Type B pancreatic cell (in vitro differentiated cells): ENCODE measurements at places on chromosomes 12 and 14.

DNA sequence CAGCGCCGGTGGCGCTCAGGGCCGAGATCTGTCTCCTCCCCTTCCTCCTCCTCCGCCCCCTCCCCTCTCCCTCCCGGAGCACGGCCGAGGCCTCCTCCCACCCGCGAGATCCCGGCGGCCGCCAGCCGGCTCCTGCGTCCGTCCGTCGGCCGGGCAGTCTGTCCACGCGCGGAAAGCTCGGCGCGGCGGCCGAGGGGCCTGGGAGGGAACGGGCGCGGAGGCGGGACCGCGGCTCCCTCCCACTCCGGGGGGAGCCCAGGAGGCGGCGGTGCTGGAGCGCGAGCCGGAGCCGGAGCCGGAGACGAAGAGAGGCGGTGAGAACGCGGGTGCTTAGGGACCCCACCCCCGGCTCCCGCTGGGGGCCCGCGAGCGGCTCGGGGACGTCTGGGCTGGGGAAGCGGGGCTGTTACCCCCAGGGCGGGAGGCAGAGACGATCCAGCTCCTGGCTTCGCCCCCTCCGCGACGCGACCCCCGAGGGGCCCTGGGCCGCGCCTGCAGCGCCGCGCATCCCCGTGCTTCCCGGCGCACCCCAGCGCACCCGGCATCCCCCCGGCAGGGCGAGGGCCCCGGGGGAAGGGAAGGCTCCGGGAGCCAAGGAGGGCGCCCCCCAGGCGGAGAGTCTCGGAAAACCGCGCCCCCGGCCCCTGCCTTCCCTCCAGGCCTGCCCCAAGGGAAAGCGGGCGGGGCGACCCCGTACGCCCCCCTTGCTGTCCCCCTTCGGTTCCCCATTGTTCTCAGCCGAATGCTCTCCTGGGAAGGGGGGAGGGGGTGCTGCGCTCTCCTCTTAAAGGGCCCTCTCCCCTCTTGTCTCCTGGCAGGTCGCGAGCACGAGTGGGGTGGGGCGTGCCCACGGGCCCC lies at the start of gene DTX1:
TSS of gene DTX1 (plus strand) at position 100 of the 858 bp plus-strand sequence. CDS start 1,463 bp downstream, outside the sequence.
- no peak for DNase-seq

DNA sequence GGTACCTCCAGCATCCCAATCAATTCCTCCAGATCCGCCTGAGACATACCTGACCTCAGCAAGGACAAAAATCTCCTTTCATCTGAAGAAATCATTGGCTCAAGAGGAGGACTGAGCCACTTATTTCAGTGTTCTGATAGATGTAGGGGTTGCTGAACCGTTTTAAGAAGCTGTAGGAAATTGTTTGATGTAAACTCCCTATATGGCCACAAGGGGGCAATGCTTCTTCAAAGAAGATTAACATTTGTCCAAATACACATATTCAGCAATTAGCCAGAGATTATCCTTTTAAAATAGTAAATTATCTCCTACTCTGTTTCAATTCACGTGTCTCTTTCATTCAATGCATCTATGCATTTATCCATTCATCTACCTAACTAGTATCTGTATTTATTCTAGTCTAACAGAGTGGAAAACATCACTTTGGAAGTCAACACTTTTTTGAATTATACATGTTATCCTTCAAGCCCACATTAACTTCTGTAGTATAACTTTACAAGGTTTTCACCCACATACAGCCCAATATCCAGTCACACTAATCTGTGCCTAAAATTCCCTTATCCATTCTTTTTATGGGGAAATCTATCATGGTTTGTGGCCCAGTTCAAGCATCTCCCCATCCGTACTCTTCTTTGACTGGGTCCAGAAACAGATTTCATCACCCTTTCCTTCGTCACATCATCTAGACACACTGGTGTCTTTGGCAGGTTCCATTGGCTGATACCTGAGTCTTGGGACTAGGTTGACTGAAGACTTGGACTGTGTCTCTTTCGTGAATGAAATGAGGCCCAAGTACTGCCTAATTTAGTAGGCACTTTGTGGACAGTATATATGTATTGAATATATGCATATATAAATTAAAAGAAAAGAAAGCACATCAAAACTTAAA lies 411.0 kb upstream of the OR4E1 start:
- no peak for DNase-seq

GRCh38 chr12:131230340-131231031 lies 276.8 kb downstream of the ADGRD1 start:
- no peak for DNase-seq

GRCh38 chr12:124583854-124584253 lies 16.4 kb upstream of the NCOR2 start:
- no peak for DNase-seq

DNA sequence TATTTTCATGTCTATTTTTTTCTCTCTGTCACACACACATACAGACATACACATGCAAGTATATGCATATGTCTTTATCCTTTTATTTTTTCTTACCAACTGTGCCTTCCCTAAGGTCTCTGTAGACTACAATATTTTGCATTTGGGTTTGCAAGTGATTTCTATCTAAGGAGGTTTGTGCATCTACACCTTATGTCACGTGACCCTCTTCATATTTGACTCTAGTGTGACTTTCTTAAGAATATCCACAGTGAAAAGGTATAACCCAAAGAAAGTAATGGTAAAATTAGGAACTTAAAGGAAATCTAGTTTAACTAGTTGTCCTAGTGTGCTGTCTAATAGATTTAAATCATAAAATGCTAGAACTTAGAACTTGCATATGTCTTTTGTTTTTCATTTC lies 298.8 kb upstream of the LRIG3 start:
- DNase-seq, result no peak

DNA sequence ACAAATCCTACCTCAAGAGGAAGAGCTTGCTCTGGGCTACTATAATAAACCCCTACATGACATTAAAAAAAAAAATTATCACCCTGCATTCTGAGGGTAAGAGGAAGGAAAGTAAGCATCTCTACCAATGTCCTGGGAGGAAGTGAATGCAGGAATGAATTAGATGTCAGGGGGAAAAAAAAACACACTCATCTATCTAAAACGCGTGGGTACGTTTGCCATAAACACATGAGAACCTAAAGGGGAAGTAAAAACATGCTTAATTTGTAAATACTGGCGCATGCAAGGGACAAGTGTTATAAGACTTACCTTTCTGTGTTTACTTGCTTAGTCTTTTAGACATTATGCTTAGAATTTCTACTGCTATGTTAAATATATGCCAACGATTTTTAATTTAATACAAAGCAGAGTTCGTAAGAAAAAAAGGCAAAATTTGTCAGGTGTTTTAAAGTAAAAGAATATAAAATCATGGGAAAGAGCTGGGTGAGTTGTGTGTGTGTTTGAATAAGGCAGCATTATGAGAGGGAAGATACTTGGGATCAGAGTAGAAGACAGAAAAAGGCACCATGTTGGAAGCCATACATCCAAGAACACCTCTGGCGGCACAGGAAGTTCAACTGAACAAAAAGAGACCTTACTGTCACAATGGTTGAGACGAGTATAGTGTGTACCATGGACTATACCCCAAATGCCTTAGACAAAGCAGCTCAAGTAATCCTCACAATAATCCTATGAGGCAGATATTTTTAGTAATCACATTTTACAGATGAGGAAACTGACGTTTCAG lies 1.5 kb downstream of the TMED8 start:
- no peak for DNase-seq

DNA sequence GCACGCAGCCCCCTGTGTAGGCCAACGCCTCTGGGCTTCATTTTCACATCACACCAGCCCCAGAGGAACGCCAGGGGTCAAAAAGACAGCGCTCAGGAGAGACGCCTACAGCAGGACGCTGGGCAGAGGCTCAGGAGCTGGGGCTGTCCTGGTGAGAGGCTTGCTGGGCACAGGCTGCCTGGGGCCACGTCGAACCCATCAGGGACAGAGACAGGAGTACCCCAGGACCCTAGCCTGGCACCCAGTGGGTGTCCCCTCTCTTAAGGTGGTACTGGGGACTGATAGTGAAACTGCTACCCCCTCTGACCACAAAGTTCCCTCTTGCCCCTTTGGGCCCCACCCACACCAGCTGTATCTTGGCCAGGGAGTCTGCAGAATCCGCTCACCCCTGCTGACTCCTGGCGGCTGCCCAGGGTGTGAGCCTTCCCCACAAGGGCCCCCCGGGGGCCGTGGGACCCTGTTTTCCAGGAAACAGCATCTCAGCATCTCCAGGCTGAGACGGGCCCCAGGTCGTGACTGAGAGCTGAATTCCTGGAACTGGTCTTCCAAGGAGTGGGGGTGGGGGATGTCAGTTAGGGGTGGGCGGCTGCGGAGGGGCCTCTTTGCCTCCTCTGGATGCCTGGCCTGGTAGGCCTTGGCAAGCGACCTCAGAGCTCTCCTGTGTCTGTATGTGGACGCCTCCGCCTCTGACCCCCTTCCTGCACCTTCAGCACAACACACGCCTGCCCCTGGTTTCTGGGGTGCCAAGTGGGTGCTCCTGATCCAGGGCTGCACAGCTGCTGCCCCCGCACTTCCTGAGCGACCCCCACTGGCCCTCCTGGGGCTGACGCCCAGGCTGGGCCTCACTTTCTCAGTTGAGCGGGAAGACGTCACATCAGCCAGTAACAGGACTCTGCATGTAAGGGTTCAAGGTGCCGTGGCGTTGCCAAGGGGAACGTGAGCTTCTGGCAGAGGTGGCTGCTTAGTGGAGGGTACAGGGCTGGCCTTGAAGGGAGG lies 321.9 kb upstream of the RTL1 start:
- no peak for DNase-seq

- no peak for DNase-seq
Observed at GRCh38 chr12:12086362-12086761, 15.6 kb downstream of the BCL2L14 start.

GRCh38 chr14:103772078-103772712 lies 56.6 kb downstream of the ZFYVE21 start:
- DNase-seq, result no peak

DNA sequence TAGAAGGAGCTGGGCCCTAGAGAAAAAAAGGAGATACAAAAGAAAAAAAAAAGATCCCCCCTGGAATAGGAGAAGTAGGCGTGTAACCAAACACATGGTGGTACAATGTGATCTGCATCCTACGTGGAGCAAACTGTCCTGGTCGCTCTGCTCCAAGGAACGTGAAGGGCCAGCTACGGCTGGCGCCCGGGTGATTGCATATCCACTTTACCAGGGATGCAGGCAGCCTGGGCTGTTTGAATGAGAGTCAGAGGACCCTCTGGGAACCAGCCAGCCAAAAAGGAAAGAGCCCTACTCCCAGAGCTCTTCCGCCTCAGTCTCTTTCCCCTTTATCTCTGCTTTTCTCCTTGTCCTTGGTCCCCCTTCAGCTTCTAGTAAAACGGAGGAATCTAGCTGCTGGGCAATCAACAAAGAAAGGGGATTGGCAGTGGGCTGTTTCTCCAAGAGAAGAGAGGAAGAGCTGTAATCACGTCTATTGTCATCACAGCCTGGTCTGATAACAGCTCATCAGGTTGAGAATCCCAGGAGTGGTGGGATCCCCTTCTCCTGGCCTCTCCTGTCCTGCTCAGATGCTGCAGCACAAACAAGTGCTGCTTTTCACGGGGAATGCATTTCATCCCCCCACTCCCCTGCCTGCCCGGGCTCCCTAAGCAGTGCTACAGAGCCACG lies 156.0 kb downstream of the ADCK1 start:
- DNase-seq, result no peak

GRCh38 chr12:50984586-50985298 lies 32.4 kb downstream of the HIGD1C start:
- no peak for DNase-seq
